Stimulated activated CD8-positive, alpha-beta memory T cell treated with anti-CD3 and anti-CD28 coated beads, Interleukin-15, amount 100 ng/mL, for 4 hours (primary cell): ENCODE measurements at places on chromosomes 2 and 18.

DNA sequence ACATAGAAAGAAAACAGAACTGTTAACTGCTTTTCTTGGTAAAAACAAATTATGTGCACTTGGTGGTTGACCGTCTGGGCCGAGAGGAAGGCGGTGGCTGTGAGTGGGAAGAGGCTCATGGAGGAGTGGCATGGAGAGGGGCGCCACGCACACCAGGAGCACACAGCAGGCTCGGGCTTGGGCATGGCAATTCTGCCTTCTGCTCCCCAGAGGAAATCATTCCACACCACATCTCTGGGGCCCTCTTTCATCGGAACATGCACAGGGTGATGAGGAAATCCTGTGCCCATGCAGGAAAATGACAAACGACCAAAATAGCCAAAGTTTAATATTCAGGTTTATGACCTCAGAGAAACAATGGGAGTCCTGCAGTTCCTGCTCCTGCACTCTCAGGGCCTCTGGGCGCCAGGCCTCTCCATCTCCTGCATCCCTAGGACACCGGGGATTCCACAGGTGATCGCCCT lies 26.4 kb downstream of the WDFY1 start:
- no peak for DNase-seq

GRCh38 chr2:199738727-199739412 lies 112.1 kb downstream of the FTCDNL1 start:
- no peak for DNase-seq

DNA sequence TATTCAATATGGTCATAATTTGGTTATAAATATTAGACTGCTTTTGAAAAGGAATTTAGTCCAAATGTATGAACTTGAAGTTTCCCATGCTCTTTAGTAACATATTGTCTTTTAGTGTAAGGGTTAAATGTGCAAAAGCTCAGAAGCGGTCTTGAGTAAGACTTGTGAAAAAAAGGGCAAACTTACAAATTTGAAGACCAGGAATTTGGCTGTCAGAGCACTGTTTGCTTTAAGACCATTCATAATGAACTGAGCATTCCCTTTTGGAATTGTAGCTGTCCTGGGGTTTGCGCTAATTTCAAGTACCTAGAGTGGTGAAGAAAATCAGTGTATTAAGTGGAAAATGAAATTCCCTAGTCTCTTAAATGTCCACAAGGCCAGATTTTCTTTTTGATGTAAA lies 6.9 kb upstream of the ZEB2 start:
- no peak for DNase-seq

GRCh38 chr2:138060301-138060635 lies 96.0 kb downstream of the HNMT start:
- no peak for DNase-seq

GRCh38 chr2:166417669-166418068 lies 41.9 kb upstream of the SCN9A start:
- no peak for DNase-seq

DNA sequence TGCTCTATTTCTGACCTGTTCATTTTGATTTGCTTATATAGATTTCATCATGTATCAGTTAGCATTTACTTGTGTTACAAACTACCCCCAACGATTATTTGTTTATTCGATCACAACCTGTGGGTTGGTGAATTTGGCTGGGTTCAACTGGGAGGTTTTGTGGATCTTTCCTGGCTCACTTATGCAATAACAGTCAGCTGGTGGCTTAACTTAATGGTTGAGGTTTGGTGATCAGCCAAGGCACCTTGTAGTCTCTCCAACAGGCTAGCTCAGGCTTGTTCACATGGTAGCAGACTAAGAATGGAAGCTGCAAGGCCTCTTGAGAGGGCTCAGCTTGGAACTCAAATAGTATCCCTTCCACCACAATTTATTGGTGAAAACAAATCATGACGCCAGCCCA lies 5.4 kb upstream of the PUM2 start:
- no peak for DNase-seq

DNA sequence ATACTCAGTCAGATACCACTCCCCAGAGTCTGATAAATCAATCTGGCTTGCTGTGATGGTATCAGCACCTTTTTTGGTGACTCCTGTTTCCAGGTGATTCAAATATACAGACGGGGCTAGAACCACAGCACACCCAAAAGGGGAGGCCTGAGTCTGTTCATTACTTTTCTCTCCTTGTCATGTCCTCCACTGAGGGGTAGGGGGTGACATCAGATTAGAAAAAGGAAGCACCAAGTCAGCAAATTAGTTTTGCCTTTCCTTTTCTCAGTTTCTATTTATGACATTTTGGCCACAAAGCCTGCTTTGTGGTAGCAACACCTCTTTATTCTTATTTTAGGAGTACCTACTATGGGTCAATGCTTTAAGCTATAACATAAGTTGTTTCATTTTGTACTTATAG lies 127.4 kb downstream of the CCDC102B start:
- DNase-seq: no peak

GRCh38 chr18:8536231-8536630 lies 73.0 kb upstream of the RAB12 start:
- no peak for DNase-seq

DNA sequence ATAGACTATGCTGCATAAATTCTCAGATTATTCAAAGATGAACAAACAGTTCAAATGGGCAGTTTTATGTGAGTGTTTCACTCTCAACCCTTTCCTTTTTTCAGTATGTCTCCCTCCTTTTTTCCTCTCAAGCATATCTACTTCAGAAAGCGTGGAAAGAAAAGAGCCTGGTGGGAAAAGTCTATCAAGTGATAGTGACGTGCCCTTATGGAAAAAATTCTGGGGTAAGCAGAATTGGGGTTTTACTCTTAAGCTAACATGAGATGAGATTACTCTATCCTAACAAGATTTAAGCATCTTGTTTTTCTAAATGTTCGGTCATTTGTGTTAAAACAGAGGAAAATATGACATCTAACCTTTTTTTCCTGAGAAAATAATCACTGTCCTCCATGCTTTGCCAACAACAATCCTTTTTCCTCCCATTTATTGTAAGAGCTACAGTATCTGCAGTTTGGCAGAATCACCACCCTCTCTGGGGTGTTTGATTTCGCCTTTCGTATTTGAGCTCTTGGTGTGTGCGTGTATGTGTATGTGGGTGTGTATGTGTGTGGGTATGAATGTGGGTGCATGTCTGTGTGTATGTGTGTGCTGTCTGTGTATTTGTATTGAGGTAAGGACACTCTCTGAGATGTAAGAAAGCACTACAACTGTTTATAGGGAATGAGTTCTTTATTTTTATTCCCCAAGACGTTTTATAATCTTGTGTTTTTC lies 143.9 kb upstream of the L3MBTL4 start:
- no peak for DNase-seq

- no peak for DNase-seq
These were observed 106.4 kb upstream of the RBBP8 start for GRCh38 chr18:22826726-22827125.

- DNase-seq: peak; percentile 72
These were observed 2.2 kb upstream of the ERMN start for GRCh38 chr2:157327621-157328500.

DNA sequence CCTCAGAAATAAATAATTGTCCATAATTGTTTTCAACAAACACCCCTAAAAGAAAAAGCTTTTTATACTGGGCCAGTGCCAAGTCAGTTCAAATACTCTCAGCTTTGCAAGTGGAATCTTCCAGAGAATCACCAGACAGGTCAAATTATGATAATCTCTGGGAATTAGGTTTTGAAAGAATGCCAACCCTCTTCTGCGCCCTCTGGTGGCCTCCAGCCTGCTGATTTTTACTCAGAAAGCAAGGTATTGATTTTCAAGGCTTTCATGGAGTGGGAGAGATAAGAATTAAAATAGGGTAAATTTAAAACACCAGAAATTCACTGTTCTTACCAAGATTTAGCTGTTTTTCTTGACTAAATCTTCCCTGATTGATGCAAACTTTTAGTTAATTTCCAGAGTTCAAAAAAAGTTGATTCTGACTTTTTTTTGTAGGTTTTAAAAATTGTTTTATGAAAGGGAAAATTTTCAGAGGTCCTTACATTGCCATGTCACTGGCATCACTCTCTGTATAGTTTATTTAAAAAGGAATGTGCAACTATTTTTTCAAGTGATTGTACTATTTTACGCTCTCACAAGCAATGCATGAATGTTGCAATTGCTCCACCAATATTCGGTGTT lies 282.9 kb upstream of the TNP1 start:
- no peak for DNase-seq

GRCh38 chr2:235564066-235564465 lies 70.2 kb downstream of the AGAP1 start:
- no peak for DNase-seq

DNA sequence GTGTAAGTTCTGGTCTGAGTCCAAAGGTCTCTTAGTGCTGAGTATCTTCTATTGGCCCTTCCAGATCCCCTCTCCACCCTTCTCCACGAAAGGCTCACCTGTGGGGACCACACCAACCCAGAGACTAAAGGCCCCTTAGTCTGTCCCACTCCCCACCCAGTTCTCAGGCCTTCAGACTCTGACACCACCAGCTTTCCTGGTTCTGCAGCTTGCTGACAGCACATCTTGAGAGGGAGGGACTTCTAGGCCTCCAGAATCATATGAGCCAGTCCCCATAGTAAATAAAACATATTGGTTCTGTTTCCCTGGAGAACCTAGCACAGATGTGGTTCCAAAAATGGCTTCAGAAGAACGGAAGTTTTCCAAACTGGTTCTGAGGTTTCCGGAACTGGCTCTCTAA lies 38.5 kb upstream of the KLF11 start:
- no peak for DNase-seq
